ENCODE measurements at places on chromosomes 1 and 21.

- no peak for DNase-seq
Measured at GRCh38 chr1:36783475-36783874, 250.8 kb downstream of the GRIK3 start.

GRCh38 chr1:180167021-180167701 is 12.5 kb downstream of the QSOX1 start:
- DNase-seq, result no peak

DNA sequence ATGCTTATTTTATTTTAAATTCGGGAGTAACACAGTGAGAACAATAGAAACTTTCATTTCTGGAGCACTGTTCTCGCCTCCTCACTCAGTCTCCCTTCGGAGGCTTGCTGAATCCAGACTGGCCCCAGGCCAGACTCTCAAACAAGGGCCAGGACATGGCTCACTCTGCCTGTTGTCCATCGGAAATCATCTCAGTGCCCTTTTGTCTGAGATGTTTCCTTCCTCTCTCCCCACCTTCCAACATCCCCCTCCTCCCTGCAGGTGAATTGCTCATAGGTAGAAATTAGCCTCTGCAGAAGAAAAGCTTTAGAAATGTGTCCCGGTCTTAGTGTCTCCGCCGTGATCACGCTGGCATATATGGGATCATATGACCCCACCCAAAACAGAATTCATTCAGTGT is 55.2 kb downstream of the ERG start:
- DNase-seq, result no peak

DNA sequence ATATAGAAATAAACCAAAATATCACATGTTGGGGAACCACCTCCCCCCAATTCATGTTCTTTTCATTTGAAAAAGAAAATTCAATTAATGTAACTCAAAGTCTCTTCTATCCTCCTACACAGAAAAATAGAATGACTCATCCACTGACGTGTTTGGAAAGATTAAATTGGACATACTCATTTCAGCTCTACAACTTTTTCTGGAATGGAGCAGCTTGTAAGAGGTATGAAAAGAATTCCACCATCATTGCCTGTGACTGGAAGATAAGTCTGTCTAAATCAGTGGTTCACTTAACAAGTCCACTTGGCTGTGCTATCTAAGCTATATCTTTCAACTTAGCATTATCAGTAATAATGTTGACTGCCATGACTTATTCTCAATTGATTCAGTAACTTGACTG is 702.3 kb downstream of the BRINP3 start:
- peak; percentile 59 for DNase-seq

- DNase-seq, result no peak
Measured at GRCh38 chr1:112599477-112599876, 19.5 kb downstream of the ST7L start.

DNA sequence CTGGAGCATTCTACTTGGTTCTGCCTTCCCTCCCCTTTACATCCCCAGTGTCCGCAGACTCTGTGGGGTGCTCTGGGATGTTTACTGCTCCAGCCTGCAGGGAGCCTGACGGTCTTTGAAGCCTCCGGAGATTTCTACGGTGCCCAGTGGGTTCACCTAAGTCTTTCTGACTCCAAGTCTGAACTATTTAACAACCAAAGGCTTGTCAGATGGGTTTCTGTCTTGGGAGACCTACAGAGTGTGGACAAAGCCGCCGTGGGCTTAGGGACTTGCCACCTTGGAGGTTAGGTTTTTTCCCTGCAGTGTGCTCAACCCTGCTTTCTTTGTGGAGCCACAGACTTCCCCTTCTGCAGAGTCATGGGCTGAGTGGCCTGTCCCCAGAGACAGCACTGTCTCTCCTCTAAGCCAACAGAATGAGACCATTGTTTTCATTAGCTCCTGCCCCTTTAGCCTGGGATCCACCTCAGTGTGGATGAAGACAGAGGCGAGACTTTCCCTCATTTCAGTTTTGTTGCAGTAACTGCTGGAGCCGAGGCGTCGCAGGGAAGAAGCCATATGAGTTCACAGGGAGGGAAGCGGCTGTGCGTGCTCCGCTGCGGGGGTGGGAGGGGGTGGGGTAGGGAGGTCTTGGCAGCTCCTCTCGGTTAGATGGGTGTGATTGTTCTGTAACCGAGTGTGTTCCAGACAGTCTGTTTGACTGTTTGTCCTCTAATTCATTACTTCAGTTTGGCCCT is 120.7 kb downstream of the CNIH3 start:
- DNase-seq, result no peak

GRCh38 chr1:54372978-54373377 is 33.2 kb downstream of the SSBP3 start:
- DNase-seq, result no peak

DNA sequence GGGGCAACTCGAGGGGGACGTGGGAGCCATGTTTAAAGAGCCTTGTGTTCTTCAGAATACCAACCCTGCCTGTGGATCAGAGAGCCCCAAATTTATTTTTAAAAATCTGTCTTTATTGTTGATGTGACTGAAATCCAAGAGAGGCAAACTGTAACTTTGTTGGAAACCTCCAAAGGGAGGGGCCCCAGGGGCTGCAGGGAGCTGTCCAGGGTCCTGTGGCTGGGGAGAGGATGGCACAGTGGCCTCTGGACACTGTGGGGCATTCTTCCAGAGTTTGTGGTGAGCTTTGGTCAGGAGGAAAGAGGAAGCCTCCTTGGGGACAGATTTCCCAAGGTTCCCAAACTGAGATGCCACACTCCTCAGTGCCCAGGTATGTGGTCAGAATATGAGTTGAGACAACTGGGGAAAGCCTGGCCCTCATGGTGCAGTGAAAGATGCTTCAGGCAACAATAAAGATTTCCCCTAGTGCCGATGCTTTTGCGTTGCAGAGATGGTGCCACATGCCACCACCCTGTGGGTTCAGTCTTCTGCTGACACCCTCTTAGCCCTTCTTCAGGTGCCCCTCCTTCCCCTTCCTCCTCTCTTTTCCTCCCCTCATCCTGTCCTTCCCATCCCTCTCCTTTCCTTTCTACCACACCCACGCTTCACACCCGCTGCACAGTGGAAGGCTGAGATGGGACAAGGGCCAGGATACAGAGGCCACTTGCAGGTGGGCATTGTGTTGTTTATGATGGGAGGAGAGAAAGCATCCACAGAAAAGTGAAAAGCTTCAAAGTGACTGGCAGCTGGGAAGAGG is 122.1 kb downstream of the UCK2 start:
- DNase-seq, result no peak

Data from foreskin keratinocyte (primary cell).